Activated CD4-positive, alpha-beta memory T cell treated with anti-CD3 and anti-CD28 coated beads for 36 hours (primary cell): ENCODE measurements at places on chromosomes 13 and 19. TPM values are rescaled to one million over a fixed set of nuclear protein-coding genes. Genes with fewer than 3 reads are reported as not detected.

- DNase-seq, result no peak
These were observed 106.1 kb downstream of the DHRS12 start for GRCh38 chr13:51697855-51698254.

CPAMD8 gene
- 0.31 TPM for total RNA-seq

DNA sequence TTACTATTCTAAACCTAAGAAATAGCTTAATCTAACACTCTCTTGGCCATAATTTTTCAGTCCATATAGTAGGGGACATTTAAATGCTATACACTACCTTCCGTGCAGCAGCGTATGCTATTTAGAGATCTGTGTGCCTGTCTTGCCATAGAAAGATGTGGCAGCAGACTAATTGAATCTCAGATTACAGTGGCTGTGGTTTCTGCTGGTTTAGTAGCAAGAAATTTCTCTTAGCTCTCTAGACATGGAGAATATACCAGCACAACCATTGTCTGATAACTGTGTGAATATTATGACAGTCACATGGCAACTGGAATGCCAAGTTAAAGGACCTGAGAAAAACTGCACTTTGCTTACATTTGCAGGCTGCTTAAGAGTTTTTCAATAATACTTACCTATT, 672.4 kb upstream of the MIR17HG start:
- DNase-seq, result no peak

GRCh38 chr13:114058051-114058867, 74.2 kb downstream of the RASA3 start:
- no peak for DNase-seq

DNA sequence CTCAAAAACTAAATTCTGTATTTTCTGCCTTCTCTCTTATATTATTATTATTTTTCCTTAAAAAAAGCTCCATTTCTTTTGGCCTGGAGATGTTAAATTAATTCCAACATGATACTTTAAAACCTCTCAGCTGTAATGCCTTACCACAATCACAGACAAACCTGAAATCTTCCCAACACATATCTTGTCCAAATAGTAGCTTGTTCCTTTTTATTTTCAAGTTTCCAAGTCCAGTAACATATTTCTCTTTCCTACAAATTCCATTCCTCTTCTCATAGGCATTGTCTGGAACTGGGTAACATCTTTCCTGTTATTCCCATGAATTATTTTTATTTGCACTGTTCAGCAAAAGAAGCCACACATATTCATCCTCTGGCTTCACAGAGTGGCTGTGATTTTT, 137.0 kb downstream of the SLITRK6 start:
- DNase-seq, result no peak

- no peak for DNase-seq
These were observed 212.7 kb upstream of the MIR17HG start for GRCh38 chr13:91134803-91135184.

DNA sequence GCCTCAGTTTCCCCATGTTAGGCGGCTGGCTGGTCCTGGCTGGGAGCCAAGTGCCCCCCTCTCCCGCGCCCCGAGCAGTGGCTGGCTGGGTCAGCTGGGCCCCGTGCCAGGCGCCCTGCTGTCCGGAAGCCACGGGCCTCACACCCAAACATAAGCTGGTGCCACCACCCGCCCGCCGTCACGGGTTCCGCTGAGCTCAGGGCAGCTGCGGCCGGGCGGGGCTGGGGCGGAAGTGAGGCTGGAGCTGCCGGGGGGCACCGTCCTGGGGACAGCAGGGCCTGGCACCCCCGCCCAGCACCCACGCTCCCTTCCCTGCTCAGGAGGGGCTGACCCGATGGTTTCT, 19.3 kb downstream of the HCN2 start:
- DNase-seq, result no peak

GRCh38 chr19:32450217-32450616, 44.6 kb downstream of the DPY19L3 start:
- no peak for DNase-seq

- no peak for DNase-seq
These were observed 243.6 kb downstream of the NDFIP2 start for GRCh38 chr13:79724348-79725103.

OVOL3 gene
- total RNA-seq, result not detected

- DNase-seq, result no peak
These were observed 2.0 kb downstream of the NPAS1 start for GRCh38 chr19:47021536-47022139.

FFAR3 gene
- total RNA-seq, result 1.1 TPM

DNA sequence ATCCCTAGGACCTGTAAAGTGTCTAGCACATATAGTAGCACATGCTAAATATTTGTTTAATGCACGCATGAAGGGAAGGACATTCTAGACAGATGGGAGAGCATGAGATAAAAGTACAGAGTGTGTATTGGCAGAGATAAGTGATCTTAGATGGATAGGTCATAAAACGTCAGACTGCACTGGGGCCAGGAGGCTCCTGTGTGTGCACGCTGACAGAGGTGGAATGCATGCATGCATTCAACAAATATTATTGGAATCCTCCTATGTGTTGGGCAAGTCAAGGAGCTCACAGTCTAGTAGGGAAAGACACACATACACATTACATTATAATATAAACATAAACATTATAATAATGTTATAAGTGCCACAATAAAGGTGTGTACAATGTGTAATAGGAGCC, 73.3 kb downstream of the FGF9 start:
- DNase-seq, result no peak

ZNF132 gene
- 3.1 TPM for total RNA-seq

GRCh38 chr13:110885516-110885915, 29.4 kb downstream of the ANKRD10 start:
- no peak for DNase-seq

DNA sequence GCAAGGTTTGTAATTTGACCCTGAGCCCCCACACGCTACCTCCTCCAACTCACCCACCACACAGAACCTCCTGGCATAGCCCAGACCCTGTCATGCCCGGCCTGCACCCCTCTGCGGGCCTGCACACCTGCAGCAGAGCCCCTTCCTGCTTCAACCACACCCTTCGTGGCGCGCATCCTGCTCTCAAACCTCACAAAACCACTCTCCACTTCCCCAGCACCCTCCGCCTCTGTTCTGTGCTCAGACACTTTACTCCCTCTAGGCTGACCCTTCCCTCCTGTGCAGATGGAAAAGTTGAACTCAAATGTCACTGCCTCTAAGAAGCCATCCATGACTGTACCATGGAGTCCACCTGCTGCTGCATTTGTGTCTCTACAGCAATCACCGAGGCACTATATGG, 28.5 kb downstream of the FAAP24 start:
- DNase-seq, result peak; percentile 18

DNA sequence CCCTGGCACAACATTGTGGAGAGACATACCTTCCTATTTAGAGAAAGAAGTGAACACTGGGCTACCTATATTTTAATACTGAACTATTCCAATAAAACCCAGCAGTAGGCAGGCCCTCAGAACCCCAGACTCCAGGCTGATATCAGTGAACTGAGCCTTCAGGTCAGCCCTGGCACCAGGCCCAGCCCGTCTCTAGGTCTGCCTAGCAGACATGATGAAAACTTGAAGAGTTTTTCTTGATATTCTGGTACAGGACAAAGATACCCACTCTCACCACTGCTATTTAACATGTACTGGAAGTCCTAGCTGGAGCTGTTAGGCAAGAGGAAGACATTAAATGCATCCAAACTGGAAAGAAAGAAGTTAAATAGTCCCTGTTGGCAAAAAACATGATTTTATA, 396.6 kb upstream of the SPRY2 start:
- DNase-seq, result no peak

CYP2A7 gene
- total RNA-seq, result not detected

DNA sequence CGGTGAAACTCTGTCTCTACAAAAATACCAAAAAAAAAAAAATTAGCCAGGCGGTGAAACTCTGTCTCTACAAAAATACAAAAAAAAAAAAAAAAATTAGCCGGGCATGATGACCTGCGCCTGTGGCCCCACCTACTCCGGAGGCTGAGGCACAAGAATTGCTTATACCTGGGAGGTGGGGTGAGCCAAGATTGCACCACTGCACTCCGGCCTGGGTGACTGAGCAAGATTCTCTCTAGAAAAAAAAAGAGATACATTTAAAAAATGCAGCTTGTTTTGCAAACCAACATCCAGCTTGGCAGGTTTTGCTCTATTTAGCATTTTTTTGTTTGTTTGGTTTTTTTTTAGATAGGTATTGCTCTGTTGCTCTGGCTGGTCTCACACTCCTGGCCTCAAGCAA, 6.7 kb upstream of the PGPEP1 start:
- no peak for DNase-seq

DNA sequence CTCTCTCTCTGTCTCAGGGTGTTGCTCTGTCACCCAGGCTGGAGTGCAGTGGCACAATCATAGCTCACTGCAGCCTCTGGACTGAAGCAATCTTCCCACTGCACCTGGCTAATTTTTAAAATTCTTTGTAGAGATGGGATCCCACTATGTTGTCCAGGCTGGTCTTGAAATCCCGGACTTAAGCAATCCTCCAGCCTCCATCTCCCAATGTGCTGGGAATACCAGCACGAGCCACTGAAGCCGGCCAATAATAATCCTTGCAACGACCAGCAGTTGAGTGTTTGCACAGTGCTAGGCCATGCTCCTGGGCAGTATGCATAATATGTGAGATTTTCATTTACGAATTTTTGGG, 640 bp upstream of the EPOR start:
- no peak for DNase-seq

- no peak for DNase-seq
These were observed 62.8 kb downstream of the EFNB2 start for GRCh38 chr13:106472621-106473020.

DNA sequence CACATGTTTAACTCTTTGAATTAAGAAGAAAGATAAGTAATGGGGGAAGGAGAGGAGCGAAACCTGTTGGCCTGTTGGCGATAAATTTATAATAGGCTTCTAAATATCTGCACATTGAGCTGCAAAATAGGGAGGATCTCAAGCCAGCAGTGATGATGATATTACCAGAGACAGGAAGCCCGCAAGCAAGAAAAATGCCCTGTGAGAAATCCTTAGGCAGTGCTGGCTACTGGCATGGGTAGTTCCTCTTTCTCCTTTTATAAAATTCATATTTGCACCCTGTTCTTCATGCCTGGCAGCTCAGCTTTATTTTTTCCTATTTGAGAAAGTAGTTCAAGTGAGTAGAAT, 858 bp upstream of the USP12 start:
- no peak for DNase-seq

LHB gene
- total RNA-seq, result not detected

DNA sequence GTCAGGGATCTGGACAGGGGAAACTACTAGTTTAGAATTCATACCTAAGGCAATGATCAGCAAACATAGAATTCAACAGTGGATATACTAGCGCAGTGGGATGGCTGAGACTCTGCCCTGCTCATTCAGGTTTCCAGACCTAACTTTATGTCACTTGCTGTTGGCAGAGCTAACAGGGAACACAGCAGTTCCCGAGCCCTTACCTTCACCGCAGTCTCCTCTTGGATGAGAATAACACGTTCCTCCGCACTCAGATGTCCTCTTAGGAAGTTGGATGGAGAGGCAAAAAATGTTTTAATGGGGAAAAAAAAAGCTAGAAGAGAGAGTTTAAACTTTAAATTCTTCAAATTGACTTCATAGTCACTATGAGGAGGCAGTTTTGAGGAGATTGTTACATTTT, 159.7 kb upstream of the FREM2 start:
- no peak for DNase-seq

GRCh38 chr13:43551897-43552456, 234.8 kb downstream of the ENOX1 start:
- DNase-seq, result no peak
